GM23248 (cell line): ENCODE measurements at places on chromosomes 12 and 14.
A peak's percentile ranks its signal among the peaks of the same experiment; 100 is the strongest.

GRCh38 chr14:36955376-36955775, 217.0 kb downstream of the SLC25A21 start:
- DNase-seq, result peak; percentile 52

DNA sequence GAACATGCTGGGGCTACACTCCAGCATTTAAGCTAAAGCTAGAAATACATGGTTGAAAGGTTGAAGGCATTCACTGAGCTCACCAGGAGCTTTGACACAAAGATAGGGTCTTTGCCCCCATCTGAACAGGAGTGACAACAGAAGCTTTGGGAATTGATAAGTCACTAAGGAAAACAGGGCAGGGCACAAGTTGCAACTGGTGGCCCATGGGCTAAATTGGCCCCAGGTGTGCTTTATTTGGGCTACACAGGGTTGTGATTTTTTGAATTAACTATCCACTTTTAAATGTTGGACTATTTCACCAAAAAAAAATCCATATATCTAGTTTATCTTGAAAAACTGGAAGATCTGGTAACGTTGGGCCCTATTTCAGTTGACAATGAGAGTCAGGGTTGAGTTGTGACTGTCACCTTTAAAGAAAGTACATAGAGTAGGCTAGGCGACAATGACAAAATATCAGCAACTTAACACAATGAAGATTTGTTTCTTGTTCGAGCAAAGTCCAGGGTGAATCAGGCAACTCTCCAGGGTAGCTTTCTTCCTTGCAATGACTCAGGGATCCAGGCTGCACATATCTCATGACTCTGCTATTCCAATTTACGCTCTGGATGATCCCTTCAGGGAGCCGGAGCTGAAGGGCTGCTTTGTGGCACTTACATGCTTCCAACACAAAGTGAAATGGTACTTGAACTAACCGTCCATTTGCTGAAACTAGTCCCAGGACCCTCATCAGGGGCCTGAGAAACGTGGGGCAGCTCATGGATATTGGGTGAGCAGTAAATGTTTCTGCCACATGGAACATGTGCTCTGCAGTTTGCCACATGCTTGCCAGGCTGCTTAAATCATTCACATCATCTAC, 13.3 kb upstream of the EIF4B start:
- DNase-seq, result peak; percentile 67

- DNase-seq, result no peak
Measured at GRCh38 chr12:121535150-121536053, 45.4 kb downstream of the KDM2B start.

- no peak for DNase-seq
Measured at GRCh38 chr12:26027401-26027800, 68.9 kb downstream of the RASSF8 start.

DNA sequence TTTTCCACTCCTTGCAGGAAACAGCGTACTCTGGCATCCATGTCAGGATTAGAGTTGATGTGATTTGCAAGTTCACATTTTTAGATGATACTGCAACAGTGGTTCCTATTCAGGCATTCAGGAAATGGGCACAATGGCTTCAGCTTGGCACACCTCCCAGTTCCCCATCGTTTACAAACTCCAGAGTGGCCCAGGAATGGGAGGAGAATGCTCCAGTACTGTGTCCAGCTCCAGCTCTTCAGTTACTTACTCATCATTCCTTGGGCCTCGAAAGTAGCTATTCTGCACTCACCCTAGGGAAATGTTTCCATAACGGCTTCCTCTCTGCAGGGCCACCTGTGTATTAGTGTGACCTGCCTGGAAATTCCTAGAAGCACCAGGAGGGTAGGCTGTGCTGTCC, 239.7 kb upstream of the RGS6 start:
- peak; percentile 50 for DNase-seq

GRCh38 chr12:113475451-113476175, 3.9 kb upstream of the LHX5 start:
- DNase-seq, result no peak

DNA sequence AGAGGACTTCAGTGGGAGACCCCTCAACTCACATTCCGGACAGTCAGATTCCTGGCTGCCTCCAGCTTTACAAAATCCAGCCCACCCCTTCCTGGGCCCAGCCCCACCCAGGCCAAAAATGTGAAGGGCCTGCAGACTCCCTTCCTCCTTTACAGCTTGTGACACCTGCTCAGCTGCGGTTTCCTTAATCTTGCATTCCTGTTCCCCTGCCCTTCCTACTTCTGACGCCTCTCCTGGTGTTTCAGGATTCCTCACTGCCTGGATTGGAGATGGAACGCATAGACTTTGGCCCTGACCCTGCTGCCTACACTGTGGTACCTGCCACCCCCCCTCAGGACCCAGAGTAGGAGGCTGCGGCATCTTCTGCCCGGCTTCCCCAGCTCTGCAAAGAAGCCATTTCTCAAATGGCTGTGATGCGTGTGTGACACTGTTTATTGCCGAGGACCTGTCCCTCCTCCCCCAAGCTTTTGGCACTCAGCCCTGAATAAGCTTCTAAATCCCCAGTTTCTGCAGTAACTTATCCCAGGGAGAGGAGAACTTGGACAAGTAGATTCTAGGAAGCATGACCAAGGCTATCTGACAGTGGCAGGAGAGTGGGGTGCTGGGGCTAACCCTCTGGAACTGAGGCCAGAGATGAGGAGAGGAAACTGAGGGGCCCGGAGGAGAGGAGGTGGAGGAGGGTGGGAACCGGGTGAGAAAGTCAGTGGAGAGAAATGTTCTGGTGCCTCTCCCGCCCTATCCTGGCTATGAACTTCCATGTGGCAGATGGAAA, 24.9 kb upstream of the BCDIN3D start:
- DNase-seq, result no peak

GRCh38 chr14:44135972-44136371, 371.1 kb downstream of the FSCB start:
- DNase-seq, result no peak

- peak; percentile 32 for DNase-seq
Measured at GRCh38 chr14:97267509-97267908, 470.3 kb downstream of the VRK1 start.
